ENCODE measurements at places on chromosomes 6 and 20.

GRCh38 chr20:32641464-32641863 lies 32.3 kb downstream of the C20orf203 start:
- no peak for DNase-seq

GRCh38 chr6:138568997-138569396 lies 69.7 kb upstream of the NHSL1 start:
- DNase-seq, result no peak

- DNase-seq, result peak; percentile 68
Observed at GRCh38 chr6:158816803-158817727, 2.1 kb downstream of the EZR start.

- DNase-seq, result peak; percentile 67
Observed at GRCh38 chr6:113018351-113019151, 671.4 kb downstream of the RFPL4B start.

- no peak for DNase-seq
Observed at GRCh38 chr20:22916021-22916842, 118.9 kb upstream of the SSTR4 start.

- no peak for DNase-seq
Observed at GRCh38 chr6:3749977-3750316, 1.6 kb downstream of the PXDC1 start.

All from ascending aorta (tissue), 2 donors.